NCI-H2029 (cell line): ENCODE measurements at places on chromosomes 1 and 21.

DNA sequence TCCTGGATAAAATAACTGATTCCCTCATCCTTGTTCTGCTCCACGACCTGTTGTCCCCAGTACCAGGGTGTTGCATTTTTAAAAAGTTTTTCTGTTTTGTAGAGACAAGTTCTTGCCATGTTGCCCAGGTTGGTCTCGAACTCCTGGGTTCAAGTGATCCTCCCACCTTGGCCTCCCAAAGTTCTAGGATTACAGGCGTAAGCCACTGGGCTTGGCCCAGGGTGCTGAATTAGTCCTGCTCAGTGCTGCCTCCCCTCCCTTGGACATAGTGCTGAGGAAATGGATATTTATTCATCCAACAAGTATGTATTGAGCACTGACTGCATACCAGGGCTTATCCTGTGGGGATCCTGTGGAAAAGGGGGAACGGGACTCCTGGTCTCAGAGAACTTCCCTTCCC, 126.4 kb downstream of the PTPRU start:
- DNase-seq: no peak

- peak; percentile 55 for DNase-seq
Observed at GRCh38 chr1:43427524-43427923, 26.2 kb downstream of the HYI start.

- DNase-seq: peak; percentile 86
Observed at GRCh38 chr1:23619299-23620188, 60.2 kb upstream of the ID3 start.

- no peak for DNase-seq
Observed at GRCh38 chr1:9718006-9718680, 66.6 kb downstream of the PIK3CD start.

GRCh38 chr1:115595279-115596079, 46.3 kb upstream of the VANGL1 start:
- peak; percentile 57 for DNase-seq

DNA sequence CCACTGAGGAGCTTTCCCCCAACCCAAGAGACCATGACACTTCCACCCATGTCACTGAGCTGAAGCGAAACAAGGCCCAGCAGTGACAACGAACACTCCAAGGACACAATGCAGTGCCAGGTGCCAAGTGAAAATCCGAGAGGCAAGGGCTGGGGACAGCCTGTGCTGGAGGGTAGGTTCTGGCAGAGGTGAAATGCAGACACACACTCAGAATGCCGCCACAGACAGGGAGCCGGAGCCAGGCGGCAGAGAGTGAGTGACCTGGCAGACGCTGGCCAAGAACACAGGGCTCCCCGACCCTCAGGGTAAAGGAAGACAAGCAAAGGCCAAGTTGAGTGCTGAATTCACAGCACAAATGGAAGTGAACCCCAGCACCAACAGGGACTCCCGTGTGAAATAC, 78.9 kb downstream of the CD46 start:
- no peak for DNase-seq

DNA sequence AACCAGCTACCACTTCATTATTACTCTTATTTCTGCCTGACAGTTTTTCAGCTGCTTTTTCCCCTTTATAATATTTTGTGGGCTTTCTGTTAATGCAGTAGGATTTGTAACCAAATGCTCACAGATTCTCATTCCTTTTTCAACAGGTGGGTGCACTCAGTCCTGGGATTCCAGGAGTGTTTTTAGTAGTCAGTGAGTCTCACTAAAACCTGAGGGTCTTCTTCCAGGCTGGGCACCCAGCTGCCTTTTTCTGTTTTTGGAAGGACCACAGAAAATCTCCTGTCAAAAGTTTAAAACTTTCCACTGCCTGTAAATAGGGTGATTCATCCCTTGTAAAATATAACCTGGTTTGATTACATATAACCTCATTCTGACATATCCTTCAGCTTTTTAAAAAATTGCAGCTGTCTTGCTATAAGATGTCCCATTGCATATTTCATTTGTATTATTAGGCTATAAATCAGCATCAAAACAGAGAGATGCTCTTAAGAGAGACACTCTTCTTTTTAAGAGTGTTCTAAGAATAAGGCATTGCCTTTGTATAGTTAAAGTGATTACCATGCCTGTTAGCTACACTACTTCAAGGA, 16.8 kb upstream of the CEP350 start:
- DNase-seq: no peak

DNA sequence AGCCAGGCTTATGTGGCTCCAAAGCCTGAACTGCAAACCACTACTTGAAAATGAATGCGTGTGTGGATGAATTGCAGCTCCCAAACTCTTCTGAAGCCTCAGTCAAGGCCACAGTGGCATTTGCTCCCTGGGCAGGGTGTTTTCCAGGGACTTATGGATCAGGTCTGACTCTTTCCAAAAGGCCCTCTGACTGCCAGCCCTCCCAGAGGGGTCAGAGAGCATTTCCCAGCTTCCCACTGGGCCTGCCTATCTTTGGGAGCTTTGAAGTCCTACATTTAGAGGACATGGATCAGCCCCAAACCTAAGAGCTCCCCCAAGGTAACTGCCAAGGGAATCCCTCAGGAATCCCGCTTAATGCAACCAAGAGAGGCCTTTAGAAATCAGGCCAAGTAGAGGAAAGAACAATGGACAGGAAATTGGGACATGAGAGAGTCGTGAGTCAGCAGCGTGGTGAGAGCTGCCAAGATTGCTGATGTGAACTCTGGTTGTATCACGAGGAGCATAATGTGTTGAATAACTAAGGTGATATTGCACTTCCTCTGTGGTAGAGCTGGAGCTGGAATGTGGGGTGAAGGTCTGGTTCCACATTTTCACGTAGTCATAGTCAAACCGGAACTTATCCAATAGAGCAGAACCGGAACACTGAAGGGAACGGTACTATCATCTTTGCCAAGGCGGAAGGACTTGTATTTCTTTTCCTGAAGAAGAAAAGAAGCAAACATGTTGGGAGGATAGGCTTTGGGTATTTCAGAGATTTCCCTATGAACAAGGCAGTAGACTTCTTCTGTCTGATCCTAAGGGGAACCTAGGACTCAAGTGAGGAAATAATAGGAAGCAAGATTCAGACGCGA, 99.4 kb upstream of the JUN start:
- peak; percentile 98 for DNase-seq

DNA sequence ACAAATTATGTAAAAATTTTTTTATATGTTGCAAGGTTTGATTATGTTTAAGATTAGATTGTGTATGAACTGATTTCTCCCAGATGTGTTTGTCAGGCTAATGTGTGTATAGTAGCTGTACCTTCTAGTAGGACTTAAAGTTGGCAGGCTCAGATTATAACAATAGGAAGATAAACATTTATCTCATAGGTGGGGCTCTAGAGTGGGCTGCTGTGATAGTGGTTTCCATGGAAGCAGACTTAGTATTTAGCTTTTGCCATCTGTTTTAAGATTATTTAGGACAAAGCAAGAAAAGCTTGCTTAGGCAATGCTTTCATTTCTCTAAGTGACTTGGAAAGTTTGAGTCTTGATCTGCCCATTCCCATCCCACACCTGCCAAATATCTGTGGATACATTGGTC, 187.7 kb upstream of the CACYBP start:
- no peak for DNase-seq

DNA sequence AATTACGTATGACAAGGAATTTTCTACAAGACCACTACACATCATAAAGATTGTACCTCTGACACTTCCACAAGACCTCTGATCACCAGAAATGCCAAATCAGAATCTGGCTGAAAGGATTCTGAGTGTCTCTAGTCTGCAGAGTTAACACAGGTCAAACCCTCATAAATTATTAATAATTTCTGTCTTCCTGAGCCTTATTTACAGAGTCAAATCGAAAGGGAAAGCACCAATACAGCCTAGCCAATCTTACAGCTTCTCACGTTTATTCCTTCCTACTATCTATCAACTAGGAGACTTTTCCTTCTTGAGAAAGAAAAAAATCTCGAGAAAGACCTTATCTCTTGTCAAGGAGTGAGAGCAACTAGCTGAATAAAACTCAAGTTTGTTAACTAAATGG, 2151.6 kb downstream of the MRPL39 start:
- DNase-seq: no peak

- DNase-seq: peak; percentile 5
Observed at GRCh38 chr1:209207701-209208286, 375.7 kb upstream of the CAMK1G start.

GRCh38 chr1:25117233-25117823, 115.0 kb downstream of the SYF2 start:
- no peak for DNase-seq

DNA sequence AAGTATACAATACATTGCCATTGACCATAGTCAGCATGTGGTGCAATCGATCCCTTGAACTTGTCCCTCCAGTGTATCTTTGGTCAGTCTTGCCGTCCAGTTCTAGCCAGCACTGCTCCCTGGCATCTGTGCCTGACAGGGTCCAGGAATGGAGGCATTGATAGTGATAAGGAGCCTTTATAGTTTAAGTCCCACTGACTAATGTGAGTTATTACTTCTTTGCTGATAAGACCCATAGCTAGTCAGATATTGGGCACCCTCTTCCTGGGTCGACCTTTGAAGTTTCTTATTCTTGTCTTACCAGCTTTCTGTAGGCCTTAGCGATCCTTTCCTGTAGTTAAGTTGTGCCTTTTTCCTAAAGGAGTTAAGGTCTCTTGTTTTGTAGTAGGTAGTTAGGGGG, 13.0 kb downstream of the UCK2 start:
- no peak for DNase-seq

DNA sequence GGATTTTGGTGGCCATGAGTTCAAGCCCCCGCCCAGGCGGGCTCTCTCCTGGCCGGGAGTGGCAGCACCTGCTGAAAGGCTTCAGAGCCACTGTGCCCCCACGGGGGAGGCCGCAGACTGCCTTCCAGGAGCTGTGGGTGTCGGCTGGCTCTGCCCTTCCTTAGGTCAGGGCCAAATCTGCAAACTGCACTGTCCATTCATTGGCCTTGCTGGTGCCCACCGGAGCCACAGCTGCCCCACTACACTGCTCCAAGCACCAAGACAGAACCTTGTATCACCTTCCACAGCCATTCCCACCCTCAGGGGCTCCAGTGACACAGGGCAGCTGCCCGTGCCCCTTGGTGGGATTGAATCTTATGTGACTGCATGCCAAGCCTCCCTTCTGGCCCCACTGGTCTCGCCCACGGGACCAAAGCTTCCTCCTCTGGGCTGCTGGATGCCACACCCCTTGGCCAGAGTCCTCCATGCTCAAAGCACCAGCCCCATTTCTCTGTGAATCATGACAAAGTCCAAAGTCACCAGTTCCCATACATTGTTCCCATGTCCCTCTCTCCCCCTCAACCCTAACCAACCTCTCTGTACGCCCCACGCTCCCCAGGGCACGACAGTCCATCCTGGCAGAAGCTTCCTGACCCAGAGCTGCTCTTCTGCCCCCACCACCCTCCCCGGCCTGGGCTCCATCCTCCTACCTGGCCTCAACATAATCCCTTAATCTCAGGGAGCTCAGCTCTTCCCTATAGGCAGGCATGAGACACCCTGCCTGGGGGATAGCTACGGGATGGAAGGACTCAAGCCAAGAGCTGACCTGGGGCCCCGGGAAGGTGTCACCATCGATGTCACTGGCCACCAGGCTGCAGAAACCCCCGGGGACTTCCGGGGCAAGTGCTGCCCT, 20.9 kb upstream of the GPR153 start:
- DNase-seq: no peak

- no peak for DNase-seq
Observed at GRCh38 chr1:41894808-41895483, 23.8 kb downstream of the HIVEP3 start.

DNA sequence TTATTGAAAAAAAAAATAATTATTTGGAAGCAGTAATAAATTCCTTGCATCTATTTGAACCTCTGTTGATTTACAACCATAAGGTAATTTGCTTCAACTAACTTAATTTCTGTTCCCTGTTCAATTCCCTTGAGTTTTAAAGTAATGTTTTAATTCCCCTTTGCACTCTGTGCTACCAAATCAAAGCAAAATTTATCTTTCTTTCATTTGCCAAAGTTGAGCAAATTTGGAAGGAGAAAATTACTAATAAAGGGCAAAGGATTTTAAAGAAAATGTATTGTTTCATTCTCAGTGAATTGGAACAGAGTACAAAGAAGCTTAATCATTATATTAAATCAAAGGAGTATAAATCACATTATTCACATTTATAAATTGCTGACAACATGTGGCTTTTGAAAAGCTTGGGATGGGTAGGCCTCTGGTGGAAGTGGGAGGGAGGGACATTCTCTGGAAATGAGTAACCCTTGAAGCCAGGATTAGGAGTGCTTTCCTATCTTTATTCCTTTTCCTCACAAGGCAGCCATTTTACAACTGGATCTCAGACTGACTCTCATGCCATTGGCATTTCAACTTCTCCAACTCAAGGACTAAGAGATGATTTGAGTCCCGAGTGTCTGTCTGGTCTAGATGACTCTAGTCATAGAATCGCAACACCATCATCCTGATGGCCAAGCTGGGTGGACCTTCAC, 331.6 kb upstream of the DUSP10 start:
- no peak for DNase-seq

DNA sequence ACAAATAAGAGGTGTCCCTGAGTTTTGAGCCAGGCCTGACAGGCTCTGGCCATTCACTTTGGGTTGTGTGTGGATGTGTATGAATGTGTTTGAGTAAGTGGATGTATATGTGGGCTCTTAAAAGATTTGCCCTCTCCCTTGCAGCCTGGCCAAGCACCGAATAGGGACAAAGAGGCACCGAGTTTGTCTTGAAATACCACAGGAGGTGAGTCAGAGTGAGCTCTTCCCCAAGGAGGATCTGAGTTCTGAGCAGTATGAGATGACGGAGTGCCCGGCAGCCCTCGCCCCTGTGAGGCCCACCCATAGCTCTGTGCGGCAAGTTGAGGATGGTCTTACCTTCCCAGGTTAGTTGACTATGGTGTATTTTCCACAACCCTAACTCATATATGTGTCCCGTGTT, 19.0 kb downstream of the KDM4A start:
- DNase-seq: no peak

GRCh38 chr1:14055442-14056223, 355.6 kb downstream of the PRDM2 start:
- DNase-seq: no peak

GRCh38 chr1:23848673-23849616, 19.1 kb downstream of the FUCA1 start:
- no peak for DNase-seq

DNA sequence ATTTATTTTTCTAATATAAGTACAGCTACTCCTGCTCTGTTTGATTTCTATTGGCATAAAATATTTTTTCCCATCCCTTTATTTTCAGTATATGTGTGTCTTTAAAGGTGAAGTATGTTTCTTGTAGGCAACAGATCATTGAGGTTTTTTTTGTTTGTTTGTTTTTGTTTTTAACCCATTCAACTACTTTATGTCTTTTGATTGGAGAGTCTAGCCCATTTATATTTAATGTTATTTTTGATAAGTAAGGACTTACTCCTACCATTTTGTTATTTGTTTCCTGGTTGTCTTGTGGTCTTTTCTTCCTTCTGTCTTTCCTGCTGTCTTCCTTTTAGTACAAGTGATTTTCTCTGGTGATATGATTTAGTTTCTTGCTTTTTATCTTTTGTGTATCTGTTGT, 285.1 kb upstream of the PROX1 start:
- DNase-seq: no peak
